ENCODE measurements at places on chromosomes 1 and 21.

DNA sequence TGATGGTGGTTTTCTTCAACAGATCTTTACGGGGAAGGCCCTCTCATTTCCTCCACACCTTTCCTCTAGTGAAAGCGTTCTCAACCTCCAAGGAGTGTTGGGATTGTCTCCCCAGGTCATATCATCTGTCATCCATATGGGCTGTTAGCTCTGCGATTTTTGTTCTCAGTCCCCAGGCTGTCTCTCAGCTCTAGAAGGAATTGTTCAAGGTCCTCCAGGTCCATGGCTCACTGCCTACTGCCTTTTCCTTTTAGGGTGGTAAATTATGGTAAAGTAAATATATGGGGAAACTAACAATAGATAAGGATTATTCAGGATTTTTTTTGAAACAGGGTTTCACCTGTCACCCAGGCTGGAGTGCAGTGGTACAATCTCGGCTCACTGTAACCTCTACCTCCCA lies 37.6 kb downstream of the ELF3 start:
- no peak for DNase-seq

GRCh38 chr1:91742848-91743292 lies 143.1 kb downstream of the TGFBR3 start:
- DNase-seq: no peak

DNA sequence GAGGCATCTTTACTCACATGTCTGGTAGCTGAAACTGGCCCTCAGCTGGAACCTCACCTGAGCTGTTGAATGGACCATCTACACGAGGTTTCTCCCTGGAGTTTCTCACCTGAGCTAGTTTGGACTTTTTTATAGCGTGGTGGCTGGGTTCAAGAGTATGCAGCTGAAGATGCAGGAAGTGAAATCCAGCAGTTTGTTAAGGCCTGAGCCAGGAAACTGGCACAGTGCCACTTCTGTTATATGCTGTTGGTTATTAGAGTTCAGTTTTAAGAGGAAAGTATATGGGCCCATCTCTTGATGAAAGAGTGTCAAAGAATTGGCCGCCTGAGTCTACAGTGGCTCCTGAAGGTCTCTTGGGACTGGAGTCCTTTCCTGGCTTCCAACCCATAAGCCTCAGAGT lies 35.6 kb downstream of the STUM start:
- no peak for DNase-seq

DNA sequence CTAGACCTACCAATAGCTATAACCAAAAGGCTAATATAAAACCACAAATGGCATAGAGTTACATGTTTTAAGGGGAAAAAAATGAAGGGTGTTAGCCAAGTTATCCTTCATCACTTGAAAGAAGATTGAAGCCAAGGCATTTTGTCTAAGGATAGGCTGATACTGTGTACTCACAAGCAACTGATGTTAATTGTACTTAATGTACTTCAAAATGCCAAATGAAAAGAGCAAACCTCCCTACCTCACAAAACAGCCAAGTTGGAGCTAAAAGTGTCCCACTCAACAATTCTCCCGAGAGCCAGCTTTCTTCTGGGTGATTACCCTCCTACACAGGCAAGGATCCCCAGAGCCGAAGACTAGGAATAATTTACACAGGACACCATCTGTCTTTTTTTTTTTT lies 4.4 kb upstream of the IGSF3 start:
- no peak for DNase-seq

GRCh38 chr1:178938959-178939317 lies 68.1 kb upstream of the ANGPTL1 start:
- no peak for DNase-seq

- DNase-seq: no peak
Observed at GRCh38 chr1:117275055-117275454, 64.3 kb upstream of the VTCN1 start.

- no peak for DNase-seq
Observed at GRCh38 chr1:221241157-221241556, 361.9 kb downstream of the HLX start.

GRCh38 chr1:89999628-90000027 lies 4.7 kb downstream of the ZNF326 start:
- no peak for DNase-seq

DNA sequence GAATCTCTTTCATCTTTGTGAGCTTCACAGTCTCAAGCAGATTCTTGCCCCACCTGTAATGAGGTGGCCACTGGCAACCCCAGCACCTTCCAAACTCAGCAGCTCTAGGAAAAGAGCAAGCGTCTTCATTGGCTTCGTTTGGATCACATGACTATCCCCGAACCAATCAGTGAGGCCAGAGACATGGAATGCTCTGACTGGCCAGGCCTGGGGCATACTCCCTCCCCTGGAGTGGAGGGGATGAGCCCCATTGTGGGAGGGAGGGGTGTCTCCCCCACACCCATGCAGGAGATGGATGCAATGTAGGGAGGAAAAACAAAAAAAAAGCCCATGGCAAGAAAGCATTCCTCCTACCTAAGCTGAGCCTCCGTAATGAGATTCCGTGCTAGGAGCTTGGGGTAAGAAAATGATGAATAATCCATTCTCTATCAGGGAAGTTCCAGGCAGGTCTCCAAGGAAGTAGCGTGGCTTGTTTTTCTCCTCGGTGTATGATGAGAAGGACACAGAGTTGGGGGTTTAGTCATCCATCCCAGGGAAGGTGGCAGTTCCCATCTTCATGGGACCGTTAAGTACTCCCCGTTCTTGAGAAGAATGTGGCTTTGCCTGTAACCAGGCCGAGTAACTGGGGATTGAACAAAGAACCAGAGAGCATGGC lies 32.7 kb downstream of the FHAD1 start:
- no peak for DNase-seq

- DNase-seq: no peak
Observed at GRCh38 chr21:23471877-23472276, 2135.4 kb downstream of the MRPL39 start.

All from NCI-H2081 treated with DMSO at 0.1 percent for 48 hours (cell line).